ENCODE measurements at places on chromosomes 7 and 10.

DNA sequence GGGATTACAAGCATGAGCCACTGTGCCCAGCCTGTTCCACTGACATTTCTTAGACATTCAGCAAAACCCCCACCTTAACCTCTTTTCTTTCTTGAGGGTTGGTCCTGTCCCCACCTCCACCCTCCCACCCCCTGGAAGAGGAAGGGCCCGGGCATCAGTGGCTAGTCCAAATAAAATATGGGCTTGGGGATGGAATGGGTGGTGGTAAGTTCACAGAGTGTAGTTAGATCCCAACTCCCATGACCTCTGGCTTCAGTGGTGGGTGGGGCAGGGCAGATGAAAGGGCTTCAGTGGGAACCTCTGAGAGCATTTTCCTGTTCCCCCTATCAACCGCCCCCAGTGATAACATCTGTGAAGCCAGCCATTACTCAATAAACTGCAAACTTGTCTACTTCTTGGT is 9.8 kb downstream of the SFXN3 start:
- DNase-seq = no peak

DNA sequence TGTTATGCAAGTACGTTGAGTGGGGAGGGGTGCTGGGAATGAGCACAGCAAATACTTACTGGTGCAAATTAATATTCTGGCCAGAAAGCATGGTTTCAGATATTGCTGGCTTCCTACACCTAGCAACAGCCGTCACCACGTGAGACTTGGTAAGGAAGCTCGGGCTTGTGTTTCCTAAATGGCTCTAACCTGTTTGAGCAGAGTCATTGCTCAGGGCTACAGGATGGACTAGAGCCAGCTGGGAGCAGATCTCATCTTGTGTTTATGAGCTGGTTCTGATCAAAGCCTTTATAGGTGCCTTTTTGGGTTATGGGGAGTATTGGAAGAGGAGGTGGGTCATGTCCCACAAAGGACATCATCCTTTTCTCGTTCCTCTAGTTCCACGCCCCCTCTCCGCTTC is 200.3 kb downstream of the BUB3 start:
- no peak for DNase-seq

DNA sequence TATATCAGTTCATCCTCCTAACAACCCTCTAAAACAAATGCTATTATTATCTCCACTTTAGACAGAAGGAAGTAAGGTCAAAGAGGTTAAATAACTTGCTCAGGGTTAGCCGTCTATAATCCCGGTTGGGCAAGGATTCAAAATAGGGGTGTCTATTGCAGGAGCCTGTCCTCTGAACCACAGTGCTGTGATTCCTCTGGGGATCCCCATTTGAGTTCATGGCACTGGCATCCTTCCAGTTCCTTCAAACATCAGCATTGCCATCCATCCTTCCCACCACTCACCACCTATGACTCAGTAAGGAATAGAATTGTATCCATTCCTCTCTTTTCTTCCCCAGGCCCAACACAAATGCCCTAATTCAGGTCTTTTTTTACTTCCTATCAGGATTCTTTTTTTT is 25.6 kb downstream of the HPS6 start:
- no peak for DNase-seq

- DNase-seq = no peak
These were observed 178.2 kb upstream of the KLF6 start for GRCh38 chr10:3963191-3963673.

GRCh38 chr7:36388423-36388822 is 1.2 kb upstream of the ANLN start:
- DNase-seq = no peak

DNA sequence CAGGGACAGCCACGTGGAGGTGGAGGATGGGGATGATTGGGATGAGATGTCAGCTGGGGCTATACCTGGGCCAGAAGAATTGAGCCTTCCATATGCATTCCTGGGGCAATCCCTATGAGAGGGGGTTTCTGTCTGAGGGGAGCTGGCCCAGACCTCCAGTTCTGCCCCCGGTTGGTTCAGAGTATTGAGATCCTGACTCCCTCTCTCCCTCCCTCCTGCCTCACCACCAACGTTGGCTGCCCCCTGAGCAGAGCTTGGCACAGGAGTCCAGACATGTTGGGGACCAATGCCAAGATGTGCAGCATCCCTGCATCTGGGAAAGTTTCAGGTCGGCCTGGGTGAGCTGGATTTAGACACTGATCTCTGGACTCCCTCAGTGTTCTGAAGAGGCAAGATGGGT is 575.2 kb upstream of the MKI67 start:
- DNase-seq = no peak

GRCh38 chr10:132479024-132479602 is 58.5 kb upstream of the INPP5A start:
- DNase-seq = no peak
